ENCODE measurements at places on chromosomes 1 and 21. TPM values are rescaled to one million over a fixed set of nuclear protein-coding genes. Genes with fewer than 3 reads are reported as not detected.
A peak's percentile ranks its signal among the peaks of the same experiment; 100 is the strongest.

DNA sequence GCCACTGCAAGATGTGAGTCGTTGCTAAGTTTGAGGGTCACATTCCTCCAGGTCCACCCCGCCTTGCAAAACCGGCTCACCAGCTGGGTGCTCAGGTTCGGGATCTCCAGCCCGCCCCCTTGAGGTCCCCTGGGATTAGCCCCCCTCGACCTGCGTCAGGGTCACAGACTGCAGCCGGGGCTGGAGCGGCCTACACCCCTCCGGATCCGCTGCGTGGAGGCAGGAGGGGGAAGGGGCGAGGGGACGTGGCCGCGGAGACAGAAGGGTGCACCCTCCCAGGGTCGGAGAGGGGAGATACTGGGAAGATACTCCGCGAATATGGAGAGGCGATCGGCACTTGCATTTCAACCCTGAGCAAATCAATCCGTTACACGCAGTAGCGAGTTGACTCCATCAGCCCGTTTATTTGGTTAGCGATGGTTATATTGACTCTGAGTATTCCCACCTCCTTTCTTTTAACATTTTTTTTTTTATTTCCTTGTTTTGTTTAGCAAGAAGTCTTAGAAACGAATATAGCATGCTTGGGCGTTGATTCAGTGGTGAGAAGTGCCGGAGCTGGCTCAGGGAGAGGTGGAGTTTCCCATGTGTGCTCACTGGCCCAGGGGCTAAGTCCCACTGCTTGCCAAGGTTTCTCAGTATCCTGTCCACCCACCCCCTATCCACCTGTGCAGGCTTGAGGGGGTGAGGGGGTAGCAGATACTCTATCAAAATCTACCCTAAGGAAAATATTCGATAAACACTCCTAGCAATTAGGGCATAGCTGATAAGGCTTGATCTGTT lies 997 bp downstream of the IFNAR2 start:
- ATAC-seq: peak; percentile 63

DNA sequence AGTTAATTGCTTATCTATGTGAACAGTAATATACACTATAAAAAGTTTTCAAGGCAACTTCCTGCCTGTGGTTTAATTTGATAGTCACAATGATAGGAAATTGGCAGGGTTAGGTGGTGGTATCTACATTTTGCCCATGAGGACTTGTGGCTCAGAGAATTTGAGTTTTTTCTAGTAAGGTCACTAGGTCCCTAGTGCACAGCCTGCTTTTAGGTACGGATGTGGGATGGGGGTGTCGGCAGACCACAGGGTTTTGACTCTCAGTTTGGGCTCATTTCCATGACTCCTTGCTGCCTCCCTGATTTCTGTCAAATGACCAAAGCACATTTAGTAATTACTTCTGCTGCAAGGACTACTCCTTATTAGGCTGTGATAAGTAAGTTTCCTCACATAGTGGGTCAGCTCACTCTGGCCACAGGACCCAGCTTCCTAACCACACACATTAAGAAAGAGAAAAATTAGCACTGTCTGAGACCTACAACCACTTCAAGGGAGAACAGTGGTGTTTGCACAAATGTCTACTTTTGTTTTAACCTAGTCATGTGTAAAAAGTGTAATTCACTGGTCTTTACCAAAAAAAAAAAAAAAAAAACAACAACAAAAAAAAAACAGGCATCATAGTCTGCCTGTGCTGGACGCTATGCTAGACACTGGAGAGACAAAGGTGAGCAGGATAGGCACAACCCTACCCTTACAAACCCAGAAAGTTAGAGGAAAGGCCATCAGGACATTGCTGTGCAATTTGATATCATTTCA lies 43.7 kb downstream of the MRPL39 start:
- ATAC-seq: no peak

DNA sequence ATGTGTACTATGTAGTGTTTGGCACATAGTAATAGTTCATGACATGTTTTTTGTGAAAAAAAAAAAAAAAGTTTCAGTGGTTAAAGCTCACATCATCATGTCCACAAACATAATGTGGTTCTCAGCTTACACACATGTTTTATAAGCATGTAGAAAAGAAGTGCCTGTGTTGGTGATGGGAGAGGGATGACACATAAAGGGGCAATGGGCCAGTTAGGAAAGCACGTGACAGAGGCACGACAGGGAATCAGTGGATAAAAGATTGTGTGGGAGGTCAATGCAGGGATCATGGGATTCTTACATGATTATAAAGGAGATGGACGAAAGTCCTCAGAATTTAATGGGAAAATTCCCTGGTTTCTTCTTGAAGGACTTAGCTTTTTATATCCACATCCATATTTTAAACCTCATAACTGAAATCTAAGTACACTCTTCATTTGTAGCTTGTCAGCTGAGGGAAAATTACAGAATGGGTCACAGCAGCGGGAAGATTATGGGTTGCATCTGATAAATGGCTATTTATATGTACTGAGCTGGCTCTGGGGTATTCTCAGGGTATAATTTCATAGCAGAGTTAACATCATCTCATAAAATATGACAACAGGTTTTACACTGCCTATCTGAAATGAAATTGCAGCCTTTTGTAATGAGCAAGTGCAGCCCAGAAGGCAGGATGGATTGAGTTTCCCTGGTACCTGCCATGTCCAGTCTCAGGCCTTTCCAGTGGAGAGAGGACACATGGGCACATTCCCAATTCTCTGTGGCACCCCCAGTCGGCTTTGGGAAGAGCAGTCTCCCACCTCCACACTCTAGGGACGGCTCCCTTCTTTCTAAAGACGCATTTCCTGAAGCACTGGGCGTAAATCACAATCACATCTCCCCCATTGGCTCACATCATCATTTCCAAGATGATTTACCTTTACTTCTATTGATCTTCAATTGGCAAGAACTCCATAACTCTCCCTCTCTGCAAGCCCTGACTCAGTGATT lies 42.3 kb upstream of the NHLH2 start:
- ATAC-seq: no peak

- ATAC-seq: no peak
Observed at GRCh38 chr1:183027791-183028190, 4.6 kb downstream of the LAMC1 start.

GRCh38 chr1:53468374-53468773 lies 9.2 kb downstream of the DMRTB1 start:
- no peak for ATAC-seq

GRCh38 chr1:53449021-53449420 lies 10.2 kb upstream of the DMRTB1 start:
- no peak for ATAC-seq

- ATAC-seq: no peak
Observed at GRCh38 chr1:115196296-115196695, 107.0 kb upstream of the TSPAN2 start.

DNA sequence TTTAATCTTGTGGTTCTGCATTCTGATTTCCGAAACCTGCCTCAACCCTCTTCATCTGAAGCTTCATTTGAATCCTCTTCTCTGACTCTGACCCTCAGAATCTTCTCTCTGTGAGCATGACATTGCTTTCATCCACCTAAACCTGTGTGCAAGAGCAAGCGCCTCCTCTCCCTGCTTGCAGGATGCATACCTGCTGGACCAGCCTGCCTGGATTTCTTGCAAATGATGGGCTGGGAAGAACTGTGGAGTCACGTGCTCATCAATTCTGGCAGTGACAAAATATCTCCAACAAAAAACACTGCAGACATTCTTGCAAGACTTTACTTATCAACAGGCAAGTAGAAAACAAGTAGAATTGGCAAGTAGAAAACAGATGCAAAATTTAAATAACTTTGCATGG lies 20.8 kb upstream of the SLC35F3 start:
- no peak for ATAC-seq

DNA sequence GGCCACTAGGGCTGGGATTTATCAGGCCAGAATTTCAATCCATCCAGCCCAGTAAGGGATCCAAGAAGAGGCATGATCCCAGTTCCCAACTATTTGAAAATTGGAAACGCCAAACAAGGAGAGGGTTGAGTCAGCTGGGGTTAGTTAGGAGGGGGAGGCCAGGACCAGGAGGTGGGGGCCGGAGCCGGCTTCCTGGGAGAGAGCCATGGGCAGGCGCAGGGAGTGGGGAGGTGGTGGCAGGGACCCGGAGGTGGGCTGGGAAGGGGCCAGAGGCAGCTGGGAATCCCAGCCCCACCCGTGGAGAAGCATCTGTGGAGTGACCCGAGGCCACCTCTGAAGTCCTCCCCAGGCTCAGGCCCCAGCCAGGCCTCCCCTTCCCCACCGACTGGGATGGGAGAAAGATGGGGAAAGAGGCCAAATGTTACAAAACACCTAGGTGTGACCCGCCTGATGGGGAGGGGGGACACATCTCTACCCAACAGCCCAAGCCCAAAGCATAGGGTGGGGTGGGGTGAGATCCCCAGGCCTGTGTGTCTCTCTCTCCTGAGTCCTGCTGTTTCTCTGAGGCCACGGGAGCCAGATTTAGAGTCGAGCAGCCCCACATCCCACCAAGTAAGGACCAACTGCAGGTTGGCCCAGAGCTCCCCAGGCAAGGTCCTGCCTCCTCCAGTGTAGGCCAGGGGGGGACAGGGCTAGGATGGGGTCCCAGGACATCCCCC lies 10.1 kb downstream of the HSPG2 start:
- ATAC-seq: peak; percentile 25

DNA sequence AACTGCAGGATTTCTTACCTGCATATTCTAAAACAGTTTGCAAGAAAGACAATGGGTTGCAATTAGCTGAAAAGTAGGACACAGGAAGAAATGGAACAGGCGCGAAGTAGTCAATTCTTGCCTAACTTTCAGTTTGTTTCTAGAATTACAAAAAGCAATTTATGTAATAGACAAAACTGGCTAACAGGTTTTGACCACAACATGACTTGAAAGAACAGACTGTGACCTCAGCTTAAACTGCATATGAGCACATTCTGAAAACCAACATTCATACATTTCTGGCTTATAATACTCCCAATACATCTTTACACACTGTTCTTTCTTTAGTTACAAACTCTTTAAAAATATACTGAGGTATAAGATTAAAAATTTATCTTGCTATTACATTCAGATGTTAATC lies 405.9 kb upstream of the B3GALT2 start:
- ATAC-seq: no peak

DNA sequence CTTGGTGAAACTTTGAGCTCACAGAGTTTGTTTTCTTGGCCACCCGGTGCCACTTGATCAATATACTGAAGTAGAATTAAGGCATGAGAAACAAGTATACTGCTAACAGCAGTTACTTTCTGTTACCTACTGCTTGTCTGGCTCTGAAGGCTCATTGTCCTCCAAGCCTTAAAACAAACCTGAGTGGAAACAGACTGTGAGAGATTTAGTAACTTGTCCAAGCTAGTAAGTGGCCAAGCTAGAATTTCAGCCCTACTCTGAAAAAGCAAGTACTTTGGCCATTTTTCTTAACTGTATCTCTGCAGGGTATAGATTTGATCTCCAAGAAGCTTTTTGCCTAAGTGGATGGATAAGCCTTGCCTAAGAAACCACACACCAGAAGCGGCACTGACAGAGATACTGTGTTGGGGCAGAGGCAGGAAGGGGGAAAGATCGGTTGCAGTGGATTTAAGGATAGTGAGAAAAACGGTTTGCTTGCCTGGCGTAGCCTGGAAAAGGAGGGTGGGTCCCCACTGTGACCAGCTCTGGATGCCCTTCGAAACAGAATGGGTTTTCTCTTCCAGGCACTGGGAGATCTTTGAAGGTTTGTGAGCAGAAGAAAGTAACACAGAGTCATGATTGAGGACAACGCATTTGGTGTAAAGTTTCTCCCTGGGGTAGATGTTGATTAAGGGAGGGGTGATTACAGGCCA lies 2.1 kb upstream of the MACO1 start:
- no peak for ATAC-seq

DNA sequence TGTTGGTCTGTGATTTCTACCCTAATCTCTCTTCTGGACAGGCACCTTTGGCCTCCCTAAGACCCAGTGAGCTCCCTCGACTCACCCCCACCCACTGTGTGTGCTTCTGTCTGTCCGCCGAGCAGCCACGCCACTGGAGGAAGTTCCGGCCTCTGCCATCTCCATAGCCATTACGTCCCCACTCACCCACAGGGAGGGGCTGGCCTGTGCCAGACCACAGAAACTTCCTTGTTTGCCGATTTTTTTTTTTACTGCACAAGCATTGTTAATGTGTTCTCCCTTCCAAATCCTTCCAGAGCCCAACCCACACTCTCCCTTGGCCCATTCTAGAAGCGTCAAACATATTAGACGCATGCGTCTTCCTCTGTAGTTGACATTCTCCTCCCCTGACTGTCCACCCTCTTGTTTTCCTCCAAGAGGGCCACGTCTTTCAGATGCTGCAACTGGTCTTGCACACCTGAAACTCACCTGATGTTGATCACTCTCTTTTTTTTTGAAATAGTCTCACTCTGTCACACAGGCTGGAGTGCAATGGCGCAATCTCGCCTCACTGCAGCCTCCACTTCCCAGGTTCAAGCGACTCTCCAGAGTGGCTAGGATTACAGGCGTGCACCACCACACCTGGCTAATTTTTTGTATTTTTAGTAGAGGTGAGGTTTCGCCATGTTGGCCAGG lies 72.3 kb downstream of the EVA1C start:
- ATAC-seq: no peak

GRCh38 chr1:228180271-228180958 lies 14.8 kb downstream of the IBA57 start:
- no peak for ATAC-seq

- ATAC-seq: peak; percentile 87
Observed at GRCh38 chr1:24705260-24706073, 39.8 kb upstream of the CLIC4 start.

DNA sequence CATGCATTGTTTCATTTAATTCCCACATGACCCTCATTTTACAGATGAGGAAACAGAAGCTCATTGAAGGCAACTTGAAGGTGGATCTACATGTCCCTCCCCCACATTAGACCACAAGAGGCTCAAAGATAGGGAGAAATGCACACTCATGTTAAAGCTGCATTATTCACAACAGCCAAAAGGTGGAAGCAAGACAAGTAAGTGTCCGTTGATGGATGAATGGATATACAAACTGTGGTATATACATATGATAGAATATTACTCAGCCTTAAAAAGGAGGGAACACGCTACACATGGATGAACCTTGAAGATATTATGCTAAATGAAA lies 149.7 kb upstream of the JUN start:
- no peak for ATAC-seq

- ATAC-seq: peak; percentile 79
Observed at GRCh38 chr1:204975568-204976235, 67.3 kb upstream of the CNTN2 start.

- ATAC-seq: no peak
Observed at GRCh38 chr1:44283524-44284173, 70.4 kb downstream of the DMAP1 start.

DNA sequence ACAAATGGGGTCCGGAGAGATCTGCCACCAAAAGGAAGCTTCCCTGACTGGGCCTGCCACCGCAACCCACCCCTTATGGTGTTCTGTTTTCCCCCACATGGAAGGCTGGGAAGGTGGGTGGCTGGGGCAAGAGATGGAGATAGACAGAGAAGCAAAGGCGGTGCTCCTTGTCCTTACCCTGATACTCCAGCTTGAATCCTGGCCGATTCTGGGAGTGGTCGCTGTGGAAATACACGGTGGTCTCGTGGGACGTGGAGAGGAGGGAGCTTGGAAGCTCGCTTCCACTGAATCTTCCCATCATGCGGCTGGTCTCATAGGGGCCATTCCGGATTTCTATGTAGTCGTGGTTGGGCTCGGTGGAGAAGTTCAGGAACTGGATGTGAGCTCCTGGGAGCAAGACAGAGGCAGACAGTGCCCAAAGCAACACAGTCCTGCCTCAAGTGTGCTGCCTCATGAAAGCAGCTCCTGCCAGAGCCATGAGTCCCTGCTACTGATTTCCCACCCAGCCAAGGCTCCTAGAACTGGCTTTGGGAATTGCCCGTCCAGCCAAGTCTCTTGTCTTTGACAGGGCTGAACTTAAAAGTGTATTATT lies 138.5 kb downstream of the ZSCAN20 start:
- ATAC-seq: no peak

The DLGAP3 gene
- total RNA-seq: 5.8 TPM

Measured in motor neuron (in vitro differentiated cells).